ENCODE measurements at places on chromosomes 13 and 19.

- no peak for DNase-seq
Measured at GRCh38 chr19:55273978-55274707, 5.8 kb downstream of the HSPBP1 start.

DNA sequence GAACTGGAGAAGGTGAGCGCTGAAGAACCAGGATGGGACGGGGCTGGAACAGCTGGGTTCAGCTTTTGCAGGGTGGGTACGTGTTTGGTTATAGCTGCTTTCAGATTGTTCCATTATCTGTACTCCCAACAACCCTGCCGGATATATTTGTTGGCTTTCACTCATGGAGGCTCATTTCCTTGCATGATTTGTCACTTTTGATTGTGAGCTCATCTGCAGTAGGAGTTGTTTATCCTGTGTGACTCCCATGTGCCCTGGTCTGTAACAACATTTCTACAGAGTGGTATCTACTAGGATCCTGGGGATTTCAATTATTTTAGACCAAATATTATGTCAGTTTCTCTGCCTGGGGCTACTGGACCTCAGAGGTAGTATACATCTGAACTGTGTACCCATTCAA, 5.4 kb downstream of the ARL11 start:
- DNase-seq = no peak

GRCh38 chr19:42069619-42070351, at the start of gene GRIK5:
Gene GRIK5, minus strand, starts transcription at chr19:42070206. Its CDS starts 4,436 bp downstream, at chr19:42065770.
- DNase-seq = no peak

- no peak for DNase-seq
Measured at GRCh38 chr13:45310341-45311131, 30.4 kb downstream of the TPT1 start.

- no peak for DNase-seq
Measured at GRCh38 chr19:6480848-6481415, 655 bp downstream of the DENND1C start.

- DNase-seq = no peak
Measured at GRCh38 chr13:41651413-41652058, 194.2 kb downstream of the RGCC start.

- no peak for DNase-seq
Measured at GRCh38 chr13:112592181-112592580, 4.2 kb upstream of the TUBGCP3 start.

DNA sequence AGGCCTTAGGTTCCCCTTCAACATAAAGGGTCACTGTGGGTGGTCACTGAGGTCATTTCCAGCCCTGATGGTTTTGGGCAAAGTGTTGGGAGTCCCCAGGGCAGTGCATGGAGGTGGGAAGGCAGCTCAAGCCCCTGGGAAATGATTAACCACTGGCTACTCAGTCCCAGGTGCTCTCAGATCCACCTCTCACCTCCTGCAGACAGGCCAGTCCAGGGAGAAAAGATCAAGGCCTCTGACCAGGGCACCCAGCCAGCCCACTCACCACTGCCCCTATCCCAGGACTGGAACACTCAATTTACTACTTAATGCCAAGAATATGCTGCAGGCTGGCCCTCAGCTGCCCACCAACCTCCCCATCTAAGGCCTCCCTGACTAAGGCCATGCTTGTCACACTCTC, 1307.9 kb downstream of the UQCRFS1 start:
- DNase-seq = no peak

GRCh38 chr13:51856998-51857397, 4.8 kb upstream of the CCDC70 start:
- DNase-seq = no peak

GRCh38 chr19:10797541-10798256, 38.3 kb downstream of the TMED1 start:
- DNase-seq = no peak

Data from amniotic stem cell (primary cell).